ENCODE measurements at places on chromosomes 5 and 9. TPM values are rescaled to one million over a fixed set of nuclear protein-coding genes. Genes with fewer than 3 reads are reported as not detected.

Gene GFI1B
- not detected for total RNA-seq

Gene UBE2B
- 81.3 TPM for total RNA-seq

Gene BAAT
- 0.36 TPM for total RNA-seq

Gene FAM169A
- total RNA-seq: 32.4 TPM

Gene ANKRD31
- total RNA-seq: 0.55 TPM

Gene PCDHA4
- total RNA-seq: 27.8 TPM

Gene NOXA1
- 15.3 TPM for total RNA-seq

Gene MZB1
- 0.24 TPM for total RNA-seq

Gene GAPT
- not detected for total RNA-seq

Gene LCNL1
- total RNA-seq: not detected

Gene FOXD4
- total RNA-seq: 0.50 TPM

Gene TTLL11
- total RNA-seq: 5.3 TPM

Gene OR1Q1
- total RNA-seq: not detected

Gene HTR4
- not detected for total RNA-seq

Gene DELE1
- 86.1 TPM for total RNA-seq

Gene PCDHA6
- 12.5 TPM for total RNA-seq

Gene SREK1IP1
- total RNA-seq: 26.5 TPM
